ENCODE measurements at places on chromosomes 11 and 22.

DNA sequence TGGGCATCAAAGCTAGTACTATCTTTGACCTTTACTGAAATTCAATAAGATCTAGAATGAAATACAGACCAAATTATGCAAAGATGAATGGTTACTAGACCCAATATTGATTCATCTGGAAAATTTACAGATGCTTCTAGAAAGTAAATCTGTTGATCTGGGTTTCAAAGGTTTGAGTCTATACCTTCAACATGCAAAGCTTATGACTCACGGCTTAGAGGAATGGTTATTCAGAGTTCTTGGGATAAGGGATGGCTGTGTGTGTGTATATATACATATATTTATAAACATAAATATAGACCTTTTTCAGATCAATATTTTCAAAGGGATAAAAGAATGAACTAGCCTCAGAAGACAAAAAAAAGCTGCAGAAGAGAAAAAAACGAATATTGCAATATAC is 1.3 kb downstream of the SPTY2D1 start:
- DNase-seq: no peak

DNA sequence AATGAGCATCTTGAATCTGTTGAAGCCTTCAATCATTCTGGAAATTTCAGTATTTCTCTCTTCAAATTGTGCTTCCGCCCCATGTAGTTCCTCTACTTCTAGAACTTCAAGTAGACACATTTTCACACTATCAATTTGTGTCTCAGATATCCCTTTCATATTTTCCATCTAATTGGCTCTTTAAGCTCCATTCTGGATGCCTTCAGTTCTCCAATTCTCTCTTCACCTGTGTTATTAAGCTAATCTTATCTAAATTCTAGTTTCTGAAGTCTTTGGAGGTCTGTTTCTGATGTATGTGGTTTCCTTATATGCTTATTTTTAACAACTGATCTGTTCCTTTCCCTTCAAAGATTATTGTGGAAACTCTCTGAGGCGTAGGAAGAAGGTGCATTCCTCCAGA is 36.3 kb downstream of the CSTF3 start:
- no peak for DNase-seq

DNA sequence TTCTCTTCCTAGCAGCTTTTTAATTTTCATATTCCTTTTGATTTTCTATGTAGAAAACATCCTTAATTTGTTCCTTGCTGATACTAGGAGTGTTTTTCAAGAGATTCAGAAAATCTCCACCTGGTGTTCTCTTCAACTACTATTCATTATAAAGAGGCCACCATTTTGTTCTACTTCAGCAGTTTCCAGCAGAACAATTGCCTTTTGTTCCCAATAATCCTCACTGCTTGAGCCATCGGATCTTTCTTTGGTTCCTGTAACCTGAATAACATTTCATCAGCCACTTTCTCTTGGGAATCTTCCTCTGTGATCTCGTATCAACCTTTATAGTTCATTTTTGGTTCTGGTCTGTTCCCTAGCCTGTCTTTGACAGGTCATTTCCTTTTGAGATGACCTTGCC is 1.8 kb upstream of the OR10A5 start:
- DNase-seq: no peak

DNA sequence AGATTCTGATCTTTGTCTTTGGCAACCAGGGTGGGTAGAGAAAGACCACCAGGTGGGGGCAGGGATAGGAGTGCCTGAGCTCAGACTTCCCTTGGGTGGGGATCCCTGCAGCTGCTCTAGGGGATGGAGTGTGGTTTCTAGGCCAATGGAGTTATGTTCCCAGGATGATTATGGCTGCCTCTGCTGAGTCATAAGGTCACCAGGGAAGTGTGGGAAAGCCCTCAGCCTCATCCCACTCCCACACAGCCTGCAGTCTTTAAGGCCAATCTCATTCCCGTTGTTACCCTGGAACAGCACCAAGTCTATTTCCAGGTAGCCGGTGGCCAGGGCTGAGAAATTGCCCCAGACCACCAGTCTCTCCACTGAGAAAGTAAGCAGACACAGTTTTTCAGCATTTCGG is 2269.3 kb upstream of the RAG2 start:
- no peak for DNase-seq

GRCh38 chr11:17747131-17747955 is 12.8 kb downstream of the KCNC1 start:
- DNase-seq: no peak

DNA sequence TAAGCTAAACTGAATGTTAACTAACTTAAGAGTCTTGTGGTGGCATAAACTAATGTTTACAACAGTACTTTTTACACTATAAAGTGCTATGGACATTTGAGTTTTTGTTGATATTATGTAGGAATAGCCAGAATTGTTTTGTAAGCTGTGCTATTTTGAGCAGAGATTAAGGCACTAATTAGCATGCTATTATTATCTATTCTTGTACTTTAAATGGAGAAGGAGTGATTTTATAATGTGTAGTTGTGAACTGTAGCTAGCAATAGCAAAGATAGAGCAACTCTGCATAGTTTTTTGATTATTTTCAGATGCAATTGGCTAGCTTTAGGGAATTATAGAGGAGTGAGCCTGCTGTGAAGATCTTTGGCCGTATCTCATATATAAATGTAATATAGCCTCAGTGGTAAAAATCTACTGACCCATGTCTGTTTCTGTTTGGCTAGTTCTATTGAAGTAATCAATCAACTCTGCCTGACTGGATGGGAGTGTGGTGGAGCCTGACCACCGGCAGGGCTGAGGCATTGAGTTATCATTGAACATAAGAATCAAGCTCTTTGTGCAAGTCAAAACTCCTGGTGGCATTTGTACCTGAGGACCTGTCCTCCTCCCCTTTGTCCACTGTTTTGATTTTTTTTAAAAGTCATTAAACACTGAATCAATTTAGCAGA is 34.3 kb downstream of the NCAM1 start:
- DNase-seq: no peak

DNA sequence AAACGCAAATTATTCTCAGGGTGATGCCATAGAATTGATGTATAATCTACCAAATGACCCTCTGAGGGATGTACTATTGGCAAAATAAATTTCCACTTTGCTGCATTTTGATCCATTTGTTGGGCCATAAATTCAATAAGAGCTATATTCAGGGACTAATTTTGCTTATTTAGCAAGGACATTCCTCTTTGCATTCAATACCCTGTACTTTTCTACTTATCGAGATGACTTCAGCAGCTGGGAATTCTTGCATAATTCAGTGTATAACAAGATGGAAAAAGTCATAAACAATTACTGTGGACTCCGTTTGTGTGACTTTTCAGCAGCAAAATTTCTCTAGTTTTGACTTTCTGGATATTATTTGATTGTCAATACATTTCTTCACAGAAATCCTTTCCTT is 744.7 kb upstream of the CCDC179 start:
- no peak for DNase-seq

- no peak for DNase-seq
Observed at GRCh38 chr22:45098056-45098455, 65.7 kb upstream of the NUP50 start.

DNA sequence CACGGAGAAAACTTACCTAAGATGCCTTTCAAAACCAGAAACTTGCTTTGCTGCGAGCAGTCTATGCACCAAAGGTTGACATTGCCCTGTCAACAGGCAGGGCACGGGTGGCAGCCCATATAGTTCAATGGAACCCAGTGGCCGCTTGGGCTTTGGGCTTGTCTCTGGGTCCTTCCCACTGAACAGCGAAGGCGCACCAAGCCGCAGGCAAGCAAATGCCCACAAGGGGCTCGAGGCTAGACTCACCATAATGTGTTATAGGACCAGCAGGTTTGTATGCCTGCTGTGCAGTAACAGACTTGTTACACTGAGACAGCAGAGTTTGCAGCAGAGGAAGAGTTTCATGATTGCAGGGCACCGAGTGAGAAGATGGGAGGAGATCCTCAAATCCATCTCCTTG is 20.3 kb downstream of the CLDN5 start:
- DNase-seq: no peak

GRCh38 chr11:27700351-27701301 is at the start of gene BDNF:
Gene BDNF, minus strand, starts transcription at chr11:27700455. Its CDS starts 41,891 bp downstream, at chr11:27658564.
- DNase-seq: no peak

GRCh38 chr11:33016654-33017053 is 976 bp downstream of the DEPDC7 start:
- no peak for DNase-seq

DNA sequence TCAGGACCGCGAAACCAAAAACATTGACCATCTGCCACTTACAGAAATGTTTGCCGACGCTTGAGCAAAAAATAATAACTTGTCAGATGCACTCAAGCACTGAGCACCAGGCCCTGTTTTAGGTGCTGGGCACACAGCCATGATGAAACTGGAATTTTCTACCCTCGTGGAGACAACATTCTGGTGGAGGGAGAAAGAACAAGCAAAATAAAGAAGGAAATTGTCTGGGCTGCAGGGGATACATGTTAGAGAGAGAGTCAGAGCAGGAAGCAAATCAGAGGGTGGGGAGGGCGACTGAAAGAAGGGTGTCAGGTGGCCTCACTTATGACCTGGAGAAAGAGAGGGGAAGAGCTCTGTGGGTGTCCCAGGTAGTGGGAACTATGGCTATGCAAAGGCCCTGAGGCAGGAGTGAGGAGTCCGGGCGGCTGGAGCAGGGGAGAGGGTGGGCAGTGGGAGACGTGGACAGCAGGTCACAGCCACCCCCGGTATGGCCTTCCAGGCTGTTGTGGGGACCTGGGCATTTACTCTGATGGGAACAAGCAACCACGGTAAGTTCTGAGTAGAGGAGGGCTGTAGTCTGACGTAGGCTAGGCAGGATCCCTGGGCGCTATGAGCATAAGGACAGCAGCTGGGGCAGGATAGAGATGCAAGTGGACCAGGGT is 78.8 kb downstream of the MYEOV start:
- no peak for DNase-seq

DNA sequence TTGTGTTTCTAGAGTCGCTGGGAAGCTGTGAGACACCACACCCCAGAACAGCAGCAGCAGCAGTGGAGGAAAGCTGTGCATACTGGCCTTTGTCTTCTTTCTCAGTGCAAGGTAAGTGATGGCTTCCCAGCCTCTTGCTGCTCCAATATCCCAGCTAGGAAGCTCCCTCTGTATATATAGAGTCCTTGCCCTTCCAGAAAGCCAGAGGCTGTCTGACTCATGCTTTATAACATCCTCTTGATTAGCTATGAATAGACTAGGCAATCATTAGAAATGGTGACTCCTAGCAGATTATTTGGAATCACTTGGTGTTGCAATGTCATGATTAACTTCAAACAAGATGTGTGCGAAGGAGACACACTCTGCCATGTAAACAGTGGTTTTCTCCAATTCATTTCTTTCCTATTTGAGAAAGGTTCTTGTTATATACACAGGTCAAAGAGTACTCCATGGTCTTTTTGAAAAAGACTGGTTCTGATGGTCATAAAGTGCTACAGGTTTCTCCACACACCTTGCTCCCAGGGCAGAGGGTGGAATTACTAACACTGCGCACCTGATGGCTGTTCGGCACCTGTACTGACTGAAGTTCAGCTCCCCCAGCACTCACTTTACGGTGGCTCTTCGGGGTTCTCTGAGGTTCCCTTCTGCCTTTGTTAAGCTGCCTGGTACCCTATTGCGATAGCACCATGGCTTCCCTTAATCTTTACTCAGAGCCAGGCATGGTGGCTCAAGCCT is at the start of gene MMP1:
TSS of gene MMP1 (minus strand) at position 149 of the 735 bp plus-strand sequence. CDS start at position 81, 68 bp downstream.
- DNase-seq: no peak

DNA sequence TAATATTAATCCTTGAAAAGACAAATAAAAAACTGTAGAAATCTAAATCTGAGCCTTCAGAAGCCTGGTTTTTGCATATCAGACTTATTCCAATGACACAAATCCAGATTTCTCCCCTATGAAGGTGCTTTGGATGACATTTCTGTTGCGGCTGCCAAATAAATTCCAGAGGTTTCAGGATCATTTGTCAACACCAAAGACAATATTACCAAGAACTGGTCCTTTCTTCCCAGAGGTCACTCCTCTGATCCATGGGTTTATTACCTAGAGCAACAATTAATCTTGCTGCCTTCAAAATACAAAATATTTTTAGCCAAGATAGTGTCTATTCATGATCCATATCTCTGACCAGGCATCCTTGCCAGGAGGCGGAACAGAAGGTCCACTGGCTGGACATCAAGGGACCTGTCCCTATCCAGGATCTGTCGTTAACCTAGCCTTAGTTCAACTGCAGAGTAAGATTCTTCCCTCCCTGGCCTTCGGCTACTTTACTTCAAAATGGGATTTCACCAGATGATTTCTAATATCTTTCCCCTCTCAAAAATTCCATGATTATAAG is 4.9 kb downstream of the CADM1 start:
- no peak for DNase-seq
